Amygdala (tissue), 56 donors: ENCODE measurements at places on chromosomes 2 and 18.

GRCh38 chr2:69227716-69228115, 159.3 kb downstream of the GFPT1 start:
- no peak for DNase-seq

- DNase-seq = no peak
These were observed 75.8 kb downstream of the LNPK start for GRCh38 chr2:175926272-175926671.

DNA sequence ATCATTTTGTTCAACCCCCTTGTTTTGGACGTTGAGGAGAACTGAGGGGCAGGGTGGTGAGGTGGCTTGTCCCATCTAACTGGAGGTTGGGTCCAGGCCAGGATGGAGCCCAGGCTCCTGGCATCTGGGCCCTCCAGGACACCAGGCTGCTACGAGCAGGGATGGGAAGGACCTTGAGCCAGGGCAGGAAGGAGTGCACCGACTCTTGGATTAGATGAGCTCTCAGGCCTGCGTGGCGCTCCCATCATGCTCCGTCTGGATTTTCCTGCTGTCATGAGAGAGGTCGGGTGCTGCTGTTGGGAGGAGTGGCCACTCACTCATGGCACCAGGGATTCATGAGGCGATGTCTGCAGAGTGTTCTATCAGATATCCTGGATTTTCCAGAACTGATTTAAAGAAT, 18.3 kb upstream of the ALLC start:
- DNase-seq = no peak

DNA sequence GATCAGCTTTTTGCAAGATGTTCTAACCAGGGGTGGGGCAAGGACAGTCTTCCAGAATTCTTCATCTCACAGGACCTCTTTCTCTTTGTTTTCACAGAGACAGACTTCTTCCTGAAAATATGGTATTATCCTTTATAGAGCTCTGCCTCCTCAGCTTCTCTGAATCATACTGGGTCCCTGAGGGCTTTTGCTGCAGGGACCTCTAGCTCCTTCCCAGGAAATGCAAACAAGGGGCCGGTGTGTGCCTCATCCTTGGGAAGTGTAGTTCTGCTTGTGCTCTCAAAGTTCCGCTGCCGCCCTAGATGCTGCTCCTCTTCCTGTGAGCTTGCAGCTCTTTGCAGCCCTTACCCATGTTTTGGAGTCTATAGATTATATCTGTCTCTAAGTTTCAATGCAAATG, 99.5 kb upstream of the NPAS2 start:
- DNase-seq = no peak

DNA sequence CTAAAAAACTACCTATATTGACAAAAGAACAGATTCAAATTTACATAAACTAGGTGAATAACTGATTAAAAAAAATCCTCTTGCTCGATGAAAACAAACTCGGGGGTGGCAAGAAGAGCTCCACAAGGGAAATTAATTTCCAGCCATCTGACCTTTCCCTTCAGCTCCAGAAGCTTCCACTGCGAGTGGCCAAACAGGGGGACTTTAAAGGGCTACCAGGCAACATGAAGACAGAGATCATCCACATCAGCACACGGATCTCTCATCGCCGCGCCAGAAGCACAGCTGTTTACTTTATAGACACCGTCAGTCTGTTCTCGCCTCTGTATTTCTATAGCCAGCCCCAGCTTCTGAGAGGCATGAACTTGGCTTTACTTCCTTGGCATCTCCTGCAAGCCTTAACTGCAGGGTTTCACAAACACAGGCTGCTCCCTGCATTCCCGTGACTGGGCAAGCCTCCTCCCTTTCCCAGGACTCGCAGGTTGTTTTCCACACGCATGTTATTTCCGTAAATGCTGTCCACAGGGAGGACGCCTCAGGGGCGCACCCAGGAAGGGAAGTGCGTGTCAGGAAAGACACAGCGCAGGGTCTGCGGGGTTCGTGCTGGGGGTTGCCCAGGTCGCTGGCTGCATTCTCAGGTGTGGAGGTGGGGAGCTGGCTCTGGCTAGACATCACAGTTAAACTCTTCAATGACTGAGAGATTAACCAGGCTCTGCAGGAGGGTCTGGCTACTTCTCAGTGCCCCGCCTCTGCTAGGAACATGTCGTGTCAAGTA, 85.0 kb downstream of the USP40 start:
- DNase-seq = no peak

DNA sequence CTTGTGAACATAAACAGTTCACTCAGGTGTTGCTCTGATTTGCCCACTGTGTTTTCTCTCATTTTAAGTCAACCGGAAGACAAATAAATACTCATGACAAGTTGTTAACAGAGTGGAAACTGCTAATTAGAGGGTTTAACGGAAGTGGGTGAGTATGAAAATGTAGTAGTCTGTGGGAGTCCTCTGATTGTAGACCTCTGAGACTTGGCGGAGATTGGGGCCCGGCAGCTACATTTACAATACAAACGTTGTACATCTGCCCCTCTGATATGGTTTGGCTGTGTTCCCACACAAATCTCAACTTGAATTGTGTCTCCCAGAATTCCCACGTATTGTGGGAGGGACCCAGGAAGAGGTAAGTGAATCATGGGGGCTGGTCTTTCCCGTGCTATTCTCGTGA, 107.3 kb upstream of the FAM98A start:
- no peak for DNase-seq

- no peak for DNase-seq
These were observed 64.3 kb downstream of the BABAM2 start for GRCh38 chr2:27954771-27955383.

- peak; percentile 11 for DNase-seq
These were observed 422.1 kb downstream of the PARD3B start for GRCh38 chr2:204967199-204967960.

- no peak for DNase-seq
These were observed 94.2 kb upstream of the FZD7 start for GRCh38 chr2:201939453-201939941.

GRCh38 chr2:75079575-75079974, 119.7 kb downstream of the TACR1 start:
- DNase-seq = no peak

DNA sequence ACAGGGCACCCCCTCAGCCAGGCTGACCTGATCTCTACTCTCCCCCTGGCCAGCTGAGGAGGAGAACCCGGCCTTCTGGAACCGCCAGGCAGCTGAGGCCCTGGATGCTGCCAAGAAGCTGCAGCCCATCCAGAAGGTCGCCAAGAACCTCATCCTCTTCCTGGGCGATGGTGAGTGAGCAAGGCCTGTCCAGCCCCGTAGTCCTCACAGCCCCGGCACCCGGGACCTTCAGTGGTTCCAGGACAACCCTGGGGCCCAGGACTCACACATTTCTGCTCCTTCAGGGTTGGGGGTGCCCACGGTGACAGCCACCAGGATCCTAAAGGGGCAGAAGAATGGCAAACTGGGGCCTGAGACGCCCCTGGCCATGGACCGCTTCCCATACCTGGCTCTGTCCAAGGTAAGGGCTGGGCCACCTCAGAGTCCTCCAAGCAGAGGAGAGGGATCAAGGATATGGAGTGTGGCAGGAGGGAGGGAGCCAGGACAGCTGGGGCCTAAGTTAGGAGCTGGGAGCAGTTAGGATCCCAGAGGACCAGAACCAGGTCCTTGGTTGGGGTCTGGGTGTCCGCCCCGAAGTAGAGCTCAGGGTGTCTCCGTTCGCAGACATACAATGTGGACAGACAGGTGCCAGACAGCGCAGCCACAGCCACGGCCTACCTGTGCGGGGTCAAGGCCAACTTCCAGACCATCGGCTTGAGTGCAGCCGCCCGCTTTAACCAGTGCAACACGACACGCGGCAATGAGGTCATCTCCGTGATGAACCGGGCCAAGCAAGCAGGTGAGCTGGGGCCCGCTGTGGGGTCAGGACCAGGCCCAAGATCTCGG, 555 bp downstream of the ALPI start:
- DNase-seq = no peak

DNA sequence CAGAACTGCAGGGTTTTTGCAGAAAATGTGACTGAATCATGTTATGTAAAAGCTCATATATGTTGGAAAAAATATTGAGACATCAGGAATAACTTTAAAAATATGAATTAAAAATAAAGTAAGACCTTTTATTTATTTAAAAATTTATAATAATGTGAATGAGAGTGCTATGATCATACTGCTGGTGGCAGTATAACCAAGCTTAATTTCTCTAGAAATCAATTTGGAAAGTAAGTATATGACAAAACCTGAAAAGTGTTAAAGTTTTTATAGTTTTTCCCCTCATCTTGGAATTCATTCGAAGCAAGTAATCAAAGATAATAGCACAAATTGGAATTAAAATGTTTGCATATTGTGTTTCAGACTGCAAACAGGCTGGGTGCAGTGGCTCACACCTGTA, 7.5 kb downstream of the SLC39A10 start:
- no peak for DNase-seq

DNA sequence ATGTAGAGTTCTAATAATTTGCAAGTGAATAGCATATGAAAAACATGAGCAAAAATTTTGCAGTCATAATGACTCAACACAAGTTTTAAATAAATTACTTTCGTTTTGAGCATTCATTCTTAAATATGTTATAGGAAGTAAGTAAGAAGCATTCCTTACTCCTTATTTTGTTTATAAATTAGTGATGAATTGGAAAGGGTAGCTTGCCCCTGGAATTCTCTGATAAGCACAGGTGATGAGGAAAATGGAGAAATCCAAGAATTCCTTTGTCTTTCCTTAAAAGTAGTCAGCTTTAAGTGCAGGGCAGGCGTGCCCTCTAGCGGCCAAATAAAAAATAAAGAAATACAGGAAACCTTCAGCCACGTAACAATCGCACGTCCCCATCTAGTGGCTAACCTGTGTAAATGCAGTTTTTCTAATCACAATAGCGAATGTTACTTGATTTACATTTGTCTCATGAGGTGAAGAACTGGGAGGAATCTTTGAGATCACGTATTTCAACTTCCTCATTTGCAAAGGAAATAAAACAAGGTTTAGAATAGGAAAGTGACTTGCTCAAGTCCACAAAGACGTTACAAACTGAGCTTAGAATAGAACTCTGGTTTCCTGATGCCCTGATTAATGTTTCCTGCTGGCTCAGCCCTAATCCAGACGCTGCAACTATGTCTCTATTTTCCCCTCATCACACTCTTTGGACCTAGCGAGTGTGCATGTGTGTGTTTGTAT, 47.2 kb upstream of the ZNG1B start:
- DNase-seq = no peak

GRCh38 chr2:8662239-8662879, 19.5 kb upstream of the ID2 start:
- DNase-seq = no peak

DNA sequence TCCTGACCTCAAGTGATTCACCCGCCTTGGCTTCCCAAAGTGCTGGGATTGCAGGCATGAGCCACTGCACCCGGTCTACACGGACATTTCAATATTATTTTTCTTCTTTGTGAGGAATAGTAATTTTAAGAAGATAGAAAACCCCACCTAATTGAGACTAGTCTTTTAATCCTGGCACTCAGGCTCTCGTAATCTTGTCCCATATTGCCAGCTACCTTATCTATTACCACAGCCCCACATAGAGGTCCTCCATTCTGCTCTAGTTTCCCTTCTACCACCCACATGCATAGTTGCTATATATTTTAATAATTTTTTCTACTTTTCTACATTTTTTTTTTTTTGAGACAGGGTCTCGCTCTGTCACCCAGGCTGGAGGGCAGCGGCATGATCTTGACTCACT, 9.5 kb upstream of the USP14 start:
- DNase-seq = no peak

DNA sequence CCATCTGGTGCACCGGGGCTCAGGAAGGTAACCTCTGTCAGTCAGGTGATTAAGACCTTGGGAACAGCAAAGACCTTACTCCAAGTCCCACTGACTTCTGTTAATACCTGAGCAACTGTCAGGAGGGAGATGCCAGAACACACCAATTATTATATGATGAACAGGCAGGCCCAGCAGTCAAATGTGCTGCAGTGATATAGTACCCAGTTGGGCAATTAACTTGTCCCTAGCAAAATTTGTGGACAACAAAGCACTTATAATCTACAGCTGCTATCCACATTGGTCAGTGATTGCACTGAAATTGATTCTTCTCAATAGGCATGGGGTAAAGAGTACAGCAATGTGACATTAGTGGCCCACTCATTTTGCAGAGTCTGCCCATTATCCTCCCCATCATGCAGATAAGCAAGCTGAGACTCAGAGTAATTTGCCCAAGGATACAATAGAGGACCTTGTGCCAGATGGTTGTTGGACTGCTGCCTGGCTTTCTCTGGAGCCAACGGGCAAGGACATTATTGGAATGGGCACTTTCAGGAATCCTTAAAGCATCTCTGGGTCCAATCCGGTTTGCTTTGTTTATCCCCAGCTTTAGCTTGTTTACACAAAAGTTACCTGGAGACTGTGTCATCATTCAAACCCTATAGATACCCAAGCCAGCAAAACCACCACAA, 147.6 kb downstream of the CCBE1 start:
- peak; percentile 14 for DNase-seq

DNA sequence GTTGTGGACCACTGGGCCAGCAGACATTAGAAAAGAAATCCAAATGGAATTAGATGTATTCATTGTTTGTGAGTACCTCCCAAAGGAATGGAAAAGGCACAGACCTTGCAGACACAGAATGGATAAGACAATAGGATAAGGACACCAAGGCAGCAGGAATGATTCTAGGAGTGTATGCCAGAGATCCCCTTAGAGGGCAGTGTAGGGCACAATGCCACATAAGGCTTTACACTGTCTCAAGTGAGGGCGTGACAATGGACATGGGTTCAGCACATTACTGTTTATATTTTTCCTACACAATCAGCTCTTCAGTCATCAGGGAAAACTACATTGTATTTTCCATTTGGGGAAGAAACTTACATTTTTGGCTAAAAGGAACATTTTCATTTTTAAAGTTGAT, 250.9 kb downstream of the PTH2R start:
- no peak for DNase-seq

DNA sequence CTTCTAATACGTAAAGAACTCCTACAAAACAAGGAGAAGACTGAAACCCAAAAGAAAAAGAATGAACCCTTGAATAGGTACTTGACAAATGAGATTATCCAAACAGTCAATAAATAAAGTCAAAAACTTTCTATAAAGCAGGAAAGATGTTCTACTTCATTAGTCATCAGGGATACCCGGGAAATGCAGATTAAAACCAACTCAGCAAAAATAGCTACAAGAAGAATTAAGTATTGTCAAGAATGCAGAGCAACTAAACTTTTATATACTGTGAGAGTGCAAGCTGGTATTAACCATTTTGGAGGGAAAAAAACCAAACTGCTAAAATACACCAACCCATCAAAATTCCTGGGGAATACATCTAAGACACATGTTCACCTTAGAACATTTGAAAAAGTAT, 10.4 kb downstream of the TXNL1 start:
- no peak for DNase-seq

GRCh38 chr18:22974001-22974400, 40.9 kb downstream of the RBBP8 start:
- no peak for DNase-seq

- no peak for DNase-seq
These were observed 9.9 kb downstream of the SH2D6 start for GRCh38 chr2:85428343-85428881.

DNA sequence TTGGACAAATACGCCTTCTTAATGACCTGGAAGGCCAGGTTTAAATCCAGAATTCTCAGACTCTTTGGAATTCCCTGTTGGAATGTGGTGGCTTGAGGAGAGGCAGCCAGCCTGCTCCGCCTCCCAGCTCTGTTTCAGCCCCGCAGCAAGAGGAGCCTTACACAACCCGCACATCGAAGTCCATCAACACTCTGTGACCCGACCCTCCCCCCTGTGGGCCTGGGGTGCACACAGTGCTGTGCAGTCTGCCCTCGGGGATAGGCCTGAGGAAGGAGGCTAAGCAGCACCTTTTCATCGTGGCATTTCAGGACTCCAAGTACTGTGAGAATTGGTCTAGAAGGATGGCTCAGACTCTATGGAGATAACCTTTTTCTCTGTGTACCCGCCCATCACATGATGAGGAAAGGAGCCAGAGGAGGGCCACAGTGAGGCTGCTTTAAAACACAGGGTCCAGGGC, 73.7 kb downstream of the GREB1L start:
- DNase-seq = no peak
